Left kidney (tissue), 8 donors: ENCODE measurements at places on chromosomes 2 and 18.
A peak's percentile ranks its signal among the peaks of the same experiment; 100 is the strongest.

- no peak for DNase-seq
Measured at GRCh38 chr2:134148843-134149472, 104.9 kb upstream of the MGAT5 start.

DNA sequence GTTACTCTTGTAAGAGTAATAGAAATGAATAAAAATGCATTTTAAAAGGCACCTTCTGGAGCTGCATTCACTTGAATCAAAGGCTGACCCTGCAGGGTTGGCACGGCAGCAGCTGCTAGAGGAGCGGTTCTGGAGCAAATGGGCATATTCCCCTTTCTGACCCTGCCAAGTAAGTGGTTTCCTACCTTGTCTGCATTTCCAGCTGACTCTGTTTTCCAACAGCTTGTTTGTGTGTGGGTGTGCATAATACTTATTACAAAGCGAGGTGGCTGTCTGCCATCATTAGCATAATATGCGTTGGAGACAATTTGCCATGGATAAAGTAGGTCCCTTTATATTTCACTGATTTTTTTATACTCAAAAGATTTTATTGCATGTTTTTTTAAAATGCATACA is 21.3 kb upstream of the TTN start:
- DNase-seq, result no peak

GRCh38 chr2:190912726-190913125 is 32.1 kb downstream of the GLS start:
- no peak for DNase-seq

GRCh38 chr2:3091696-3092095 is 285.9 kb downstream of the EIPR1 start:
- no peak for DNase-seq

- DNase-seq, result no peak
Measured at GRCh38 chr2:222040333-222040732, 258.5 kb downstream of the PAX3 start.

DNA sequence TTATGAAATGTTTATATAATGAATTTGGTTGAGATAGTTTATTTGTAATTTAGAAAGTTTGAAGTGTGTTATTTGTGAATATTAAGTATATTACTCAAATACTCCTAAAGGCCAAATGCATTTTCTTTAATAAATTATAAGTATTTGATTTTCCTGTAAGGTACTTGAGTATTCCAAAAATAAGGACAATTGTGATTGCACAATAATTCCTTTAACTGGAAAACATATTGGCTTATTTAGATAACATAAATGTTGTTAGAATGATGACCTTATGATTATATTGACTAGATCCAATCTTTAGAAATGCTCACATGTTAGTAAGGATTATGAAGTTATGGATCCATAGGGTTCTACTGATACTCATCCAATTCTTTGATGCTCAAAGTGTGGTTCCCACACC is 125.1 kb upstream of the MAP3K20 start:
- no peak for DNase-seq

GRCh38 chr2:77268626-77269025 is 253.6 kb downstream of the LRRTM4 start:
- no peak for DNase-seq

DNA sequence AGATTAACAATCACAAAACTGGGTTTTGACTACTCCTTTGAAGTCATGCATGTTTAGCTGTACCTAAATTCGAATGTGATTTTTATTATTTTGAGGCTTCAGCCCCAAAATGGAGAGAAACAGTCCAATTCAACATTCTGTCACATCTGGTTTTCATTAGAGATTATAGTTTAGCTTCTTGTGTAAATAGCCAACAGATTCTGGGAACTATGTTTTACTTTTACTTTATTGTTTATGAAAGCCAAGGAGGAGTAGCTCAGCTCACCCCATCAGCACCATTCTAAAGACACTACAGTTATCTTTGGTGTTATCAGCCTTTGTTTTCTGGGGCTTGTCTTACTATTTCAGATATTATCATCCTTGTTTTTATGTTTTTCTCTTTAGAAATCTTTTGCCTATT is 465.0 kb upstream of the CWC22 start:
- DNase-seq, result no peak

DNA sequence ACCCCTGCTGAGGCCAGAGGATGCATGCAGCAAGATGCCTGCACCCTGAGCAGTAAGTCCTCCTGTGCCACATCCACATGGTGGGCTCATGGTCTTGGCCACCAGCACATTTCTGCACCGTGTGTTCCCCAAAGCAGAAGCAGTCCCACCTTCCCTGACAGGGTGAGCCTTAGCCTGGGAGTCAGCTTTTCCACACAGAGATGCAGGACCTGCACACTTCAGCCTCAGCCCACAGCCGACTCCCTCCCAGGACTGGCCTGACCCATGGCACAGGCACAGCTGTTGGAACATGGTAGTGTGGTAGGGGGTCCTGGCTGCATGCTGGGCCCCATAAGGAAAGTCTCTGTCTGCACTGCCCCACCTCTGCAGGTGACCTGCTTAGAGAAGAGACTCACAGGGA is 5.0 kb downstream of the SNED1 start:
- no peak for DNase-seq

- DNase-seq, result no peak
Measured at GRCh38 chr2:187233811-187234210, 214.2 kb downstream of the CALCRL start.

DNA sequence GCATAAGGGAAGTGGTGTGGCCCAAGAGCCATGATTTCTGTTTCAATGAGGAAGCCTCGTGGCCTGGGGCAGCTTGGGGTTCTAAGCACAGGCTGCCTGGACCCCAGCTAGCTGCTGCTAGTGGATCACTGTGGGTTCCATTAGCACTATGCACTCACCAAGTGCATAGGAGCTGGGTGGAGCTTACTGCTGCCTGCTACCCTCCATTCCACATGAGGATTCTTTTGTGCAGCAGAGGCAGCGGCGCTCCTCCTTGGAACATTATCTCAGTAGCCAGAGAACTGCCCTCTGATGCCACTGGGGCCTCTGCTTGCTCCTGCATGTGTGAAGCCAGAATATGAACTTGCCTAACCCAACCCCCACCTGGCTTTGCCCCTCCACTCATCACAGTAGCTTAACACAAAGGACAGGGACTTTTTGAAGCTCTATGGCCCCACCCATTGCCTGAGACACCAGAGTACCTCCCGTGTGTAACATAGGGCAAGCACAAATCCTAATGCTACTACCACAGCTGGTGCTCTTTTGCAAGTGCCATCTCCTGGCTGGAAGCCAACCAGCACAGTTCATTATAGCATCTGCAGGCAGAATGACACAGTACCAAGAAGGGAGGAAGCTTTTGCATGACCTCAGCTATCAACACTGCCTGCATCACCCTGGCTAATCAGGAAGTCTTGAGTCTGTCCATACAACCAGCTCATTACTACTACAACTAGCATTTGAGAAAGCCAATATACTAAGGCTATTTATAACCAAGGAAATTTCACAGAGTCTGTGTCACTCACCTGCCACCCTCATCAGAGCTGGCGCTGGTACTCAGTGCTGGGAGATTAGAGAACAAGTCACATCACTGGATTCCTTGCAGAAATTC is 297.0 kb upstream of the GULP1 start:
- no peak for DNase-seq

DNA sequence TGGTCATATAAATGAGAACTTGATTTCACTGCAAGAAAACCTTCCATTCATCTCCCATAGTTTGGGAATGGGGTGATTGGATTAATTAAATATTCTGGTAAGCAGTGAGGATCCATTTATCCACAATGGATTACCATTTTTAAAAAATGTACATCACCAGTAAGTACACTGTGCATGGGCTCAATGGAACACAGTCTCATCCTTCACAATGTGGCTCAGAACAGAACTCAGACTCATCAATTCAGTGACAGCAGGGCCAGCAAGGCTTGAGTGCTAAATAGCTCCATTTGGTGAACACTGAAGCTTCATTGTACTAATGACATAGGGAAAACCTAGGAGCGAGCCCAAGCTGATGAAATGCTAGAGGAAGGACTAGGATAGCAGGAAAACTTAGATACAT is 223.8 kb downstream of the CMPK2 start:
- no peak for DNase-seq

- no peak for DNase-seq
Measured at GRCh38 chr2:64711252-64711800, 57.6 kb upstream of the SERTAD2 start.

- DNase-seq, result no peak
Measured at GRCh38 chr2:3465328-3465727, 54.0 kb downstream of the ADI1 start.

- no peak for DNase-seq
Measured at GRCh38 chr2:17604050-17604449, 63.6 kb downstream of the VSNL1 start.

- DNase-seq, result no peak
Measured at GRCh38 chr2:73770725-73771124, 9.2 kb downstream of the DUSP11 start.

DNA sequence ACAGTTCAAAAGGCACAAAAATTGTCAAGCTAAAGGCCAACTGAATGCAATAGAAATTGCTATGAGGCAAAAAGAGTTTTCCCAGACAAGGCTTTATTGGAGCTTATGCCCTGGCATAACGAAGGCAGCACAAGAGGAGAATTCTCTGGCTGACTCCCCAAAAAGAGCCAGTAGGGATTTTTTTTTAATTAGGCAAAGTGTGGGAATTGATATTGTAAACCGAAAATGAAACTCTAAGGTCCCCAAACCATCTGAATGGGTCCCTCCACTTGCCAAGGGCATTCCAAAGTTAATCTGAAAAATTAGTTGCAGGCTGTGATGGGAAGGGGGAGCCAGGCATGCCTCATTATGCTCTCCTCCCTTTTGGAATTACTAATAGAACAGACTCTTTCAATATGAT is 118.9 kb downstream of the SPOPL start:
- DNase-seq, result no peak

GRCh38 chr2:187003038-187003554 is 154.1 kb upstream of the ZSWIM2 start:
- DNase-seq, result no peak

DNA sequence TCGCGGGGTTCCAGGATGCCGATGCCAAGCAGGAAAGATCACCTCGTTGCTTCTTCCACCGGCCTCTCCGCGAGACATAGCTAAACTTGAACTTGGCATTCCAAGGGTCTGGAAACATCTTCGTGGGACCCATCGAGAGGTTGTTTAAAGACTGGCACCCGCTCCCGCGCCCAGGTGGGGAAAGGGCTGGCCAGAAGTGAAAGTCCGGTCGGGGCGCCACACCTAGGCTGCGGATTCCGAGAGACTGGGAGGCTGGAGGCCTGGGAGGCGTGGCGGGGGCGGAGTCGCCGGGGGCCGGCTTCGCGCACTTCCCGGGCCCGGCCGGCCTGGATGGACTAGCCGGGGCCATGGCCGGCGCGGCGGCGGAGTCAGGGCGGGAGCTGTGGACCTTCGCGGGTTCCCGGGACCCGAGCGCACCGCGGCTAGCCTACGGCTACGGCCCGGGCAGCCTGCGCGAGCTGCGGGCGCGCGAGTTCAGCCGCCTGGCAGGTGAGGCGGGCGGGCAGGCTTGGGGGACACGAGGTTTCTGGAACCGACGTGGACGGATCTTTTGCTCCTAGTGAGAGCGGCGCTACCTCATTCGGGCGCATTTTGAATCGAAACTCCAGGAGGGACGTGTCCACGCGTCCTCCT is at the start of gene MOCOS:
Gene MOCOS (plus strand): TSS at position 305 of the 633 bp plus-strand sequence. CDS start 43 bp downstream, at position 348.
- peak; percentile 64 for DNase-seq

DNA sequence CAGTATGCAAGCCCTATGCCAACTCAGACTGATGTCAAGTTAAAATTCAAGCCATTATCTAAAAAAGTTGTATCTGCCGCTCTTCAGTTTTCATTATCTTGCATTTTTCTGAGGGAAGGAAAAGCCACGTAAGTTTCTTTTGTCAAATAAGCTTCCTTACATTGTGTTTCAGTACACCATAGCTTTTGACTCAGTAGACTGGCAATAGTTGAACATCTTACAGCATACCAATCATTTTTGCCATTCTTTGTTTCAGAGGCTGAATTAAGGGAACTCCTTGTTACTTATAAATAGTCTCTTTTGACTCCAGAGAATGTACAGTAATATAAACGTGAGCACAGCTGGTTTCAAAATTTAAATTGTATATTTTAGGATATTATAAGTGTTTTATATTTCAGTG is 120.6 kb downstream of the EHBP1 start:
- DNase-seq, result no peak

GRCh38 chr18:46209161-46209560 is 105.0 kb downstream of the HAUS1 start:
- no peak for DNase-seq

DNA sequence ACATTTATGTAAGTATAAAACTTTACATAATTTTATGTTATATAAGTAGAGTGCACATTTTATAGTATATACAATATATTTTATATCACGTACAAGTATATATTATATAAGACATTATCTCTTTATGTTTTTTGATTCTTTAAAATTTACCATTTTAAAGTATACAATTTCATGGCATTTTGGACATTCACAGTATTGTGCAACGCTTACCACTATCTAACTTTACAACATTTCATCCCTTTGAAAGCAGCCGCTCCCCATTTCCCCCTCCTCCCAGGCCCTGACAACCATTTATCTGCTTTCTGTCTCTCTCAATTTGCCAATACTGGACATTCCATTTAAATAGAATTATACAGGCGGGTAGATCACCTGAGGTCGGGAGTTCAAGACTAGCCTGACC is 512.5 kb downstream of the TSN start:
- no peak for DNase-seq

- no peak for DNase-seq
Measured at GRCh38 chr2:135844301-135844895, 7.4 kb upstream of the LCT start.

DNA sequence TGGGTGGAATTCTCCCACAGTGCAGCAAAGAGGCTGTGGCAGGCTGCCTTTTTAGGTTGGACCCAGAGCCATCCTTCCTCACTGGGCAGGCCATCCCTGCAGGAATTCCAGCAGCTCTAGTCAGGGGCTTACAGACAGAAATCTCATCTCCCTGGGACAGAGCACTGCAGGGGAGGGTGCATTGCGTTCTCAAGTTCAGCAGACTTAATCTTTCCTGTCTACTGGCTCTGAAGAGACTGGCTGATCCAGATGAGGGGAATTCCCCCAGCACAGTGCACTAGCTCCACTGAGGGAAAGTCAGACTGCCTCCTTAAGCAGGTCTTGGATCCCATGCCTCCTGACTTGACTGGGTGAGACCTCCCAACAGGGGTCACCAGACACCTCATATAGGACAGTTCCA is 899.7 kb upstream of the VRK2 start:
- no peak for DNase-seq
